ENCODE measurements at places on chromosomes 5 and 9.

GRCh38 chr5:34045023-34045422 lies 2.0 kb upstream of the C1QTNF3 start:
- DNase-seq, result no peak

DNA sequence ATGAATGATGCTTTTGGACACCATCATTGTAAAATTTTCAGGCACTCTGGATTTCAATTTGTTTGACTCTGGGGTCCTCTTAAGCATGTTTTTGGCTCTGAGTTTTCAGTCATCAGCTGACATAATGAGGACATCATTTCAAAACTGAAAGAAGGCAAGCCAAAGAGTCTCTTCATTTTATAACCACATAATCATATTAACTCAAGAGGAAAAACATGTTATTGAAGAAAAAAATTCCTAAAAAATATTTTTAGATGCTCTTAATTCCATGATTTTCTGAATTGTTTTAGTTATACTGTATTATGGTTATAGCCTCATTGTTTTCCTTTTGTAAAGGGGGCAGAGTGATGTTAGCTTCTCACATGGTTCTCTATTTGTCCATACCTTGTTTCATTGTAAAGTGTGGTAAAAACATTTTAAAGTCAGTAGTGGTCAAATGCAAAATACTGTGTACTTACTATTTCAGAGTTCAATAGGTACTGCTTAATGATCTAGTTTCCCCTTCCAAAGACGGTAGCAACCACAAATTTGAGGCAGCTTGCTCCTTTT lies 472.1 kb downstream of the DMRT2 start:
- no peak for DNase-seq

DNA sequence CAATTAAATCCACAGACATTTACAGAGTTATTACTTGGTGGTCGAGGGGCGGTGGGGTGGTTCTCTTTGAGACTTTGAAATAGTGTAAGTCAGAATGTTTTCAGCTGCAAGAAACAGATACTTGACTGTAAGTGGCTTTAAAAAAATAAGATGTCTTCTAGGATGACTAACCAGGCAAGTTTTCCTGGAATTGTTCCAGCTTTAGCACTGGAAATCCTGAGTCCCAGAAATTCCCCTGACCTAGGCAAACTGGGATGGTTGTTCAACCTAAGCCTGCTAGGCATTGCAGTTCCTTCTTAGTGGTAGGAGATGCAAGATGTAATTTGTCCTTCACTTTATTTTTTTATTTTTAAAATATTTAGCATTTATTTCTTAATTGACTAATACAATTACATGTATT lies 169.5 kb upstream of the POC5 start:
- DNase-seq, result no peak

DNA sequence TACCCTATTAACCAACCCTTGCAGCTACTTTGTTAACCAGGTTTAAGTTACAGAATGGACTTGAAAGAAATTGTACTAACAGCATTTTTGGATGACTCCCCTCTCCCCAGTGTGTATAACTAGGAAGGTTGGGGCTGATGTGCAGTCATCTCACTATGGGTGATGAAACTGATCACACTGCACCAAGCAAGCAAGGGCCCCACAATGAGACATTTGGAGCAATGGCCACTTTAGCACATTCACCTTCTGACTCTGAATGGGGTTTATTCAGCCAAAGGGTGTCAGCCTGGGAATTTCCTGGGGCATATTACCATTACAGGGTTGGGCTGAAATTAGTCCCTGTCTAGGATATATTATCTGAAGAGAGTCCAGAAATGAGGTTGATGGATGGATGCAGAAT lies 18.7 kb upstream of the CYFIP2 start:
- no peak for DNase-seq

DNA sequence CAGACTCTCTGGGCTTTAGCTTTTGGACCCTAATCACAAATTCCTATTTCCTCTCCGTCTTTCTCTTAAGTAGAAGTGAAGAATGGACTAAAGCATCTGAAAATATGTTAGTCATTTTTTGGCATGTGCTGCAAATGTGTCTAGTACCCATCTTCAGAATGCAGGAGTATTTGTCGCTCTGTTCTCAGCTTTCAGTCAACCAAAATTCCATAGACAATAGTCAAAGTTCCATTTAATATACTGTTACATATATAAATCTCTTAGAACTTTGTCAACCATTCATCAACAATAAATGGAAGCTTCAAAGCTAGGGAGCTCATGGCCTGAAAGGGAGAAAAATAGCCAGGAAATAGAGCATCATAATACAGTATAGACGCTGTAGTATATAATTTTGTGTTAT lies 509.4 kb downstream of the BNC2 start:
- DNase-seq, result no peak

- DNase-seq, result no peak
Observed at GRCh38 chr9:132027752-132028663, 51.7 kb downstream of the MED27 start.

- DNase-seq, result no peak
Observed at GRCh38 chr9:111381006-111381405, 51.0 kb upstream of the OR2K2 start.

DNA sequence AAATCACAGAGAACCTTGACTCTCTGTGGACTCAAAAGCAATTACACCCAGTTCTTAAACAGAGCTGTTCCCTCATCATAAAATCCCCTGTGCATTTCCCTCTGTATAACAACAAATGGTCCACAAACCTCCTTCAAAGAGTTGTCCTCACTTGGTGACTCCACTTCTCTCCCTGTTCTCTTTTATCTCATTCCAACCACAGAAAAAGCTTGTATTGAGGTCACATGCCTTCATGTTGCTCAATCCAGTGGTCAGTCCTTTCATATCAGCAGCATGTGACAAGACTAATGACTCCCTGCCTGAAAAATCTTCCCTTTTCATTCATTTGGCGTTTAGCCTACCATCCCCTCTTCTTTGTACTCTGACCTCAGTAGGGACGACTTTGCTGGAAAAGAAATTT lies 158.0 kb downstream of the DEPDC1B start:
- no peak for DNase-seq

DNA sequence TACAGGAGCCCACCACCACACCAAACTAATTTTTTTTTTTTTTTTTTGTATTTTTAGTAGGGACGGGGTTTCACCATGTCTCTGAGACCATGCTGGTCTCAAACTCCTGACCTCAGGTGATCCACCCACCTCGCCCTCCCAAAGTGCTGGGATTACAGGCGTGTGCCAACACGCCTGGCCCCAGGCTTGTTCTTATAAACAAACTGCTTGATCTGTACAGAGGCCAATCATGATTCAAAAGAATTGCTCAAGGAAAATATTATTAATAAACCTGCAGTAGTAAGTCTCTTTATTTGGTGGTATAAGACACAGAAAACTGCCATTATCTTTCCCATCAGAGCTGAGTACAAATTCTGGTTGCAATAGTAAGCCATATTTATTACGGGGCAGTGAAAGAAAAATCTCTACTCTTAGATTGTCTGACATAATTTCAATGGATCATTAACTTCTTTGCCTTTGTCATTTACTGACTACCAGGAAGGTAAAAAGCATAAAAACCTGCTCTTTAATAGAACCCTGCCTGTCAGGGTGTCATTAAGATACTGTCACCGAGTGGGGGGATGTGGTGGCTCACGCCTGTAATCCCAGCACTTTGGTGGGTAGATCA lies 33.3 kb downstream of the RASEF start:
- DNase-seq, result no peak

All from activated naive CD4-positive, alpha-beta T cell treated with anti-CD3 and anti-CD28 coated beads, Interleukin-2, amount 50 U/mL, for 16 hours (primary cell).